ENCODE measurements at places on chromosomes 1 and 21.

DNA sequence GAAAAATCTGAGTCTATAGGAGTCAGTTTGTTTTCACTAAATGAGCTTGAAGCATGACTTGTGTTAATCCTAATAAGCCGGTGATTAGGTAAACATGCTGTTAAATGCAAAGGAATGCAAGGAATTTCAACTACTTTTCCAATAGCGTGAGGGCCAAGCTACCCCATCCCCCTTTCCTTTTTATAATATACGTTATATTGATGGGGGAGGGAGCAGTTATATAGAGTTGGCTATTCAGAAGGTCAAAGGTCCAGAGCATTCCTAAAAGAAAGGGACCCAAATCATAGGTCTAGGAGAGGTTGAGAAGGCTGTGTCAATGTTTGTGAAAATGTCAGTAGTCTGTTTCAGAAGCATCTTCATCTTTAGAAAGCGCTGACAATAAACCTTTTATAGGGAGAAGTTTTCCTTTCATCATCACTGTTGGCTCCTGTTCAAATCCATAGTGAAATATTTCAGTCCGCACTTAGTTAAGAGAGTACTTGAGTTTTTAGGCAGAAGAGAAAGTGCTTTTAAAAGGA, 3.8 kb downstream of the CCN1 start:
- peak; percentile 24 for DNase-seq

GRCh38 chr1:41344708-41345159, 16.5 kb upstream of the FOXO6 start:
- DNase-seq = no peak

GRCh38 chr1:210541680-210542358, 213.1 kb downstream of the HHAT start:
- no peak for DNase-seq

DNA sequence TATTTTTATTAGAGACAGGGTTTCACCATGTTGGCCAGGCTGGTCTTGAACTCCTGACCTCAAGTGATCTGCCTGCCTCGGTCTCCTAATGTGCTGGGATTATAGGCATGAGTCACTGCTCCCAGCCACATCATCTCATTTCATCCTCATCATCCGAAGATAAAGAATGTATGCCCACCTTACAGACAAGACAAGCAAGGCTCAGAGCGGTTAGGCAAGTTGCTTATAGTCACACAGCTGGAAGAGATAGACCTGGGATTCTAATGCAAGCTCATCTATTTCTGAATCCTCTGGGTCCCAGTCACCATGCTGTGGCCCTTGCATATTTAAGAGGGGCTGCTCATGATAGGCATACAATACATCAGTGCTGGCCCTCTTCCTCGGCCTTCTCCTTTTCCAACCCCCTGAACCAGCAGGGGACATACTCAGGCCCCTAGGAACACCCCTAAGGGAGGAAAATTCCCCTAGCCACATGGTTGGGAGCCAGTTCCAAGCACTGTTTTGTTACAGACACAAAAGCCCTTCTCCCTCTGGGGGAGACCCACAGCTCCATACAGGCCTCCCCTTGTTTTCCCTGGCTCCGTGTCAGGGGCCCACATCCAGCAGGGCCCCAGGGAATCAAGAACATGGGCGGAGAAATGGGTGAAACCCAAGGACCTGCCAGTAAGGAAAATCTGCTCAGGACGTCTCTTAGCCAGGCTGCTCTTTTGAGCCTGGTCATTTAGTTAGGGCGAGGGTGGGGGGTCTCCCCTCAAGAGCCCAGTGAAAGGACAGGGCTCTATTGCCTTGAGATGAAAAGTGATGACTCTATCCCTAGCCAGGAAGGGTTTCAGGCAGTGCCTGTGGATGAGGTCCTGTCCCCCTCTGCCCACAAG, 6.9 kb downstream of the CSRP1 start:
- DNase-seq = no peak

GRCh38 chr1:241213139-241213538, 143.9 kb downstream of the RGS7 start:
- DNase-seq = peak; percentile 24

- DNase-seq = peak; percentile 17
These were observed 2.4 kb downstream of the HMGB4 start for GRCh38 chr1:33866281-33866680.

DNA sequence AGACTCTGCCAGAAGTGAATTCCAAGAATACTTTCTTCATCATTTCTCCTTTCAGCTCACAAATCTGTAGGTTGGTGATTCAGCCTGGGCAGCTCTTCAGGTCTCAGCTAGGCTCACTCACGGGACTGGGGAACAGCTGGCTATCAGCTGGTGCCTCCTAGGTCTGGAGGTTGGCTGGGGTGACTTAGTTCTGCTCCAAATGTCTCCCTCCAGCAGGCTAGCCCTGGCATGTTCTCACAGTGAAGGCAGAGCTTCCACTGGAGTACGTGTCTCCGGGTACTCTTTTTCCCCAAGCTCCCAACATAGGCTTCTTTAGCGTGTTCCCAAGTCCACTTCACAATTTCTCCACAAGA, 12.5 kb upstream of the VAMP4 start:
- no peak for DNase-seq

GRCh38 chr1:109190189-109190588, 23.5 kb upstream of the SARS1 start:
- DNase-seq = no peak

DNA sequence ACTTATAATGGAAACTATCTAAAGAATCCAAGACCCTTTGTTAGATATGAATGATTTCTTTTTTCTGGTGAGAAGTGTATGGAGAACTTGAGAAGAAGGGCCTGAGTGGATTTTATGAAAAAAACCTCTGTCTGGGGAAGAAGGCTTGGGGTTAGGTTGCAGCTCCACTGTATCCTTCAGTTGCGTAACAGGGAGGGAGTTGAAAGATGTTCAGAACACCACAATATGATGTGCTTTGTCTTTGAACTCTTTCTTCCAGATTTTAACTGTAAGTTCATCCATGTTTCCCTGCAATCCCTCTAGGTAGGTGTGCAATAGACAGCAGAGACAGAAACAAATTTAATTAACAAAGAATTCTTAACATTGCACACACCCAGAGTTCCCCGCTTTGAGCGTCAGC, 125.8 kb upstream of the NFIA start:
- no peak for DNase-seq

GRCh38 chr1:39453603-39454002, 37.8 kb upstream of the BMP8A start:
- DNase-seq = no peak
